ENCODE measurements at places on chromosomes 16 and 17.
A peak's percentile ranks its signal among the peaks of the same experiment; 100 is the strongest.

DNA sequence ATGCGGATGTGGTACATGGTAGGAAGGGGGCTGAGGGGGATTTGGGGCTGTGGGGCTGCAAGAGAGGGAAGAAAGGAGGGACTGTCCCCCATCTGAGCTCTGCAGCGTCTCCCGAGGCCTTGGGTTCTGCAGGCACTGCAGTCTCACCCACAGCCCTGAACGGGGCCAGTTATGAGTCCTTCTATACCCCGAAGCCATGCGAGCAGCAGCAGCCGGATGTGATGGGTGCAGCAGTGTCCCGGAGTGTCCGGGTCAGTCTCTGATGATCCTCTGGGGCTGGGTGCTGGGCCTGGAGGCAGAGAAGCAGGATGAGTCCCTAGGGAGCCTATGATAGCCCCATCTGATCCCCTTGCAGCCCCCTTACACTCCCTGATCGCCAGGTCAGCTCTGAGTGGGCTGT lies 41.5 kb downstream of the CPNE2 start:
- peak; percentile 13 for DNase-seq

DNA sequence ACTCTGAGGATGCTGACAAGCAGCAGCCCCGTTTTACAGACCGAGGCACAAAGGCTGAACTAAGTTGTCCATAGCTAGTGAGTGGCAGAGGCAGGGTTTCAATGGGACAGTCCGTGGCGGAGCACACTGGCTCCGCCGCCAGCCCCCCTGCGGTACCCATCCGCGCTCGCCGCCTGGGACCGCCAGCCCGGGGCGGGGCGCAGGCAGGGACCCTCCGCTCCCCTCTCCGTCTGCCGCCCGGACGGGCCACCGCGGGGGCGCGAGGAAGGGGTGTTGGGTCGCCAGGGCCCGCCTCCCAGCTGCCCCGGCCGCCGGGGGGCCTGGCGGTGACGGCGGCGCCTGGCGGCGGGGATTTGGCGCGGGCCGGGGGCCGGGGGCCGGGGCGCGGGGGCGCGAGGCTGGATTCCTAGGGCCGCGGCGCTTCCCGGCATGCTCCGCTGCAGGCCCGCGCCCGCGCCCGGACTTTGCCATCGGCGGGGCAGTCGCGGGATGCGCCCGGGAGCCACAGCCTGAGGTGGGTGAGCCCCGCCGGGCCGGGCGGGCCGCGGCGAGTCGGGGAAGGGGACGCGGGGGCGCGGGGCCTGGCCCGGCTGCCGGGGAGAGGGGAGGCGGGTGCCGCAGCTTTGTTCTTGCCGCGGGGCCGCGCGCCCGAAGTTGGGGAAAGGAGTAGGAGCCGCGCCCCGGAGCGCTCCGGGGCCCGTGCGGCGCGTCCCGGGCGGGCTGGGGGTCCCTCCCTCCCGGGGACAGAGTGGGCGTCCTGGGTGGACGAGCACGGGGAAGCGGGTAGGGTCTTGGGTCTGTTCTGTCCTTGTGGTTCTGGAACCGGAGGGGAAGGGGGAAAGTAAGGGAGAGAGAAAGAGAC lies at the start of gene TMEM98:
TSS of gene TMEM98 (plus strand) at position 430 of the 862 bp plus-strand sequence. CDS start 3,376 bp downstream, outside the sequence.
- DNase-seq, result no peak

DNA sequence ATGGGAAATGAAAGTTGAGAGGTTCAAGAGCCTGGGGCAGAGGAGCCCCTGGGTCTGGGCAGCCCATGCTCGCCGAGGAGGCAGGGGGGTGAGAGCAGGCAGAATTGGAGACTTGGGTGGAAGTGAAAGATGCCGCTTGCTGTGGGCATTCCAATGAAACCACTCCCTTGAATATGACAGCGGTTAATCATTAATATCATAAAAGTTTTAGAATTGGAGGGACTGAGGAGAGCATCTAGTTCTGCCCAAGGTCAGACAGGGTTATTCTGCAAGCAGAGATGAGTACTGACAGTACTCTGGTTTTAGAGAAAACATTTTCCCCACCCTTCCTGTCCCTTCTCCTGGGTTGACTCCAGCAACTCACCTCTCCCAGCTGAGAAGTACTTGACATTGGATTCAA lies 180.2 kb downstream of the MSI2 start:
- DNase-seq, result no peak

GRCh38 chr17:32356378-32356743 lies 6.4 kb downstream of the ZNF207 start:
- DNase-seq, result no peak

DNA sequence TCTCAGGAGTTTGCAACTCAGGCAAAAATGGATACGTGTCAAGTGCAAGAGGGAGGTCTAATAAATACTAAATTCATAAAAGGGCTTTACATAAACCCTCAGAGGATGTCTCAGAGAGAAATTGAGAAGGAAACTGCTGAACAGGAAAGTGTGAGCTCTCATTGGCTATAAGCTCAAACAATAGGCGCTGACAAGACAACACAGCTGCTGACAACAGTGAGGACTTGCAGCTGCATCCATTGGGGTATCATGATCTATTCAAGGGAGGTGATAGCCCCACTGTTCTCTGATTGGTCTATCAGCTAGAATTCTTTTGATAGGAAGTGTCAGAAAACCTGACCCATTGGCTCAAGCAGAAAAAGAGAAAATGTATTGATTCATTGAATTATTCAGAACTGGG lies 187.2 kb downstream of the CBLN1 start:
- DNase-seq, result no peak

GRCh38 chr17:82105417-82105881 lies 7.4 kb upstream of the FASN start:
- no peak for DNase-seq

DNA sequence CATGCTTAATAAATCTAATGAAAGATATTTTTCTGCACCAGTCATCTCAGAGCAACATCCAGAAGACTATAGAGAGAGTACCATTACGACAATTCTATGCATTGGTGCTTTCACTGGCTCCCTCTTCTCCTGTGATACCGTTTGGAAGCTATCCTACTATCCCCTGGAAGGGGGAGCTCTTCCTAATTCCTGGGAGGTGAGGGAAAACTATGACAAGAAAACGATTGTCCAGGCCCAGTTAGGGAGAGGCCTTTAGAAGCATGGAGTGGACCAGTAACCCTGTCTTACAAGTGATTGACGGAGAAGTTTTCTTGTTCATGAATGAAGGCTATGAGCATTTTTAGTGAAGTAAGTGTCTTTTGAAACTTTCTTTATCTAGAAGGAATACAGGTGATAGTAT lies 150.2 kb downstream of the TANC2 start:
- DNase-seq, result no peak

GRCh38 chr16:82506692-82507670 lies 119.8 kb upstream of the CDH13 start:
- no peak for DNase-seq

- DNase-seq, result no peak
Observed at GRCh38 chr17:43920500-43921095, 13.3 kb upstream of the MPP2 start.

DNA sequence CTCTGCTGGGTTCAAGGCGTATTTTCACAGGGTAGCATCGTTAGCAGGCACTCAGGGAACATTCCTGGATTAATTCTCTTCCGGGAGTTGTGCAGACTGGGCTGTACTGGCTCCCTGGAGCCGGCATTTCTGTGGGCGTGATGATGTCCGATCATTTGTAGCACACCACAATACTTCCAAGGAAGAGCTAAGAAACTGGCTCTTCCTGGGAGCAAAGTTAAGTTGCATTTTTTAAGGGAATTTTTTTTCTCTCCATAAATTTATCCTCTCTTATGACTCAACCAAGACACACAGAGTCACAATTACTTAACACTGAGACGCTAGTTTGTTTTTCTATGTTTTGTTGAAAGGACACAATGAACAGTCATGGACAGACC lies 211.6 kb upstream of the FOXF1 start:
- DNase-seq, result no peak
